CD4-positive, alpha-beta T cell treated with Interleukin-1 beta for 1 hour (primary cell): ENCODE measurements at places on chromosomes 7 and 10.

DNA sequence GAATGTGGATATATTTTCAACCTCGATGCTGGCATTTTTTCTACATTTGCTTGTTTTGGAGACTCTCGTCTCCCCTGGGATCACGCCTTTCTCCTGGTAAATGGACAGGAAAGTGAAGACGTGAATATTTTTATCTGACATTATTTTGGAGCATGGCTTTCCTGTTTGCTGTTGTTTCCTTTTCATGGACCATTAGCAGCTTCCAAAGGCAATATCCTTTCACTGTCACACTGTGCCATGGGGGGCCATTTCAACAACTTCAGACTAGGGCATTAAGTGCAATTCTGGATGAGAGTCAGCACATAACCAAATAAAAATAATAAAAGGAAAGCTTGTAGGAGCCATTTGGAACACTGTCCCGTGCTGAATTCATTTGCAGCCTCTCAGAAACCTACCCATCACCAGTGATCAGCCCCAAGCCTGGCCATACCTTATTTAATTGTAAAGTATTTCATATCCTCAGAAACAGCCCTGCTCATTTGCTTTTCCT, 75.9 kb upstream of the NEUROD6 start:
- DNase-seq, result no peak

DNA sequence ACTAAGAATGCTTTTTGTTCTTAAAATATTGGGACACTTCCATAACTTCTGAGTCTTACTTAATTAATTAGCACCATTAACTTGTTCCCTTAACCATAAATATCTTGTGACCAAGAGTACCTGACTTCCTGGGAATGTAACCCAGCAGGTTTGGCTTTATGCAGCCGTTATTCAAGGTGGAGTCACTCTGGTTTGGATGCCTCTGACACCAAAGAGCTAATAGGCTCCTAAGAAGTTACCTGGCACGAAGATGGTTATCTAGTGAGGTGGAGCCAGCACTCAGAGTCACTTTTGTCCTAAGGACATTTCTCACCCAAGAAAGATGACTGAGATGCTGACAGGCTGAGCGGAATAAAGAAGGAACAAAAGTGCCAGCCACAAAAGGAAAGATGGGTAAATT, 172.3 kb downstream of the C1GALT1 start:
- DNase-seq, result no peak

- DNase-seq, result peak; percentile 82
Measured at GRCh38 chr10:103584216-103585010, 90.9 kb downstream of the NEURL1 start.

- peak; percentile 50 for DNase-seq
Measured at GRCh38 chr10:9331583-9332008, 1277.1 kb downstream of the GATA3 start.

DNA sequence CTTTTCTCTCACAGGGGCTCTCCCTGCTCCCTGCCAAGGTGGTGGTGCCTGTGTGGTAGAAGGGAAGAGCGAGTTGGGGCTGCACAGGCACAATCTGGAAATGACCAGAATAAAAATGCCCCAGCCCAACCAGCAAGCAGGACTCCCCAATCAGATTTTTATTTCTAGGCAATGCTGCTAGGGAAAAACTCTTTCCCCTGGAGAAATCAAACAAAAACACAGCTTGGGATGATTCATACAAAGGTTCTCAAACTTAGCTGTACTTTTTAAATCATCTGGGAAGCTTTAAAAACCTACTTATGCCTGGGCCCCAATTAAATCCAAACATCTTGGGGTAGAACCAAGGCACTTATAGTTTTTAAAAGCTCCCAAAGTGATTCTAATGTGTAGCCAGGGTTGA, 243.2 kb downstream of the HTR7 start:
- DNase-seq, result no peak

DNA sequence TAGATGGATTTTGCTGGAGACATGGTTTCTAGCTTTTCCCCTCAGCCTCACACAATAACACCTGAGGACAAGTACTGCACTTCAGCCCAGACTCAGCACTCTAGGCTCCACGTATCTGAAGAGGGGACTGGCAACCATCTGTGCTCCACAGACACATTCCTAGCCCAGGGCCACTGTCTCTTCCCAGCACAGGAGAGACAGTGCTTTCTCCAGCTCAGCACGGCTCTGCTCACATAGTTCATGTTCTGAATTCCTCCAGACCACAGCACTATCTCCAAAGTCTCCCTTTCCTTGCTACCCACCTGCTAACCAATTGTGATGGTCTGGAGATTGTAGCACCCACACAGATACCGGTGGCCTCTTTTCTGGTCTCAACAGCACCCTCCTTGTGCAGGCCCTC, 114.5 kb downstream of the HTR7 start:
- no peak for DNase-seq

GRCh38 chr7:27212497-27213432, 12.9 kb upstream of the HOXA13 start:
- DNase-seq, result no peak

GRCh38 chr10:30784897-30785605, 155.5 kb upstream of the LYZL2 start:
- DNase-seq, result peak; percentile 19

- DNase-seq, result no peak
Measured at GRCh38 chr7:57868771-57869483, 418.9 kb downstream of the ZNF716 start.

- DNase-seq, result no peak
Measured at GRCh38 chr7:37480041-37481031, 31.7 kb upstream of the ELMO1 start.

GRCh38 chr7:154927624-154928125, 75.2 kb downstream of the PAXIP1 start:
- DNase-seq, result peak; percentile 82

DNA sequence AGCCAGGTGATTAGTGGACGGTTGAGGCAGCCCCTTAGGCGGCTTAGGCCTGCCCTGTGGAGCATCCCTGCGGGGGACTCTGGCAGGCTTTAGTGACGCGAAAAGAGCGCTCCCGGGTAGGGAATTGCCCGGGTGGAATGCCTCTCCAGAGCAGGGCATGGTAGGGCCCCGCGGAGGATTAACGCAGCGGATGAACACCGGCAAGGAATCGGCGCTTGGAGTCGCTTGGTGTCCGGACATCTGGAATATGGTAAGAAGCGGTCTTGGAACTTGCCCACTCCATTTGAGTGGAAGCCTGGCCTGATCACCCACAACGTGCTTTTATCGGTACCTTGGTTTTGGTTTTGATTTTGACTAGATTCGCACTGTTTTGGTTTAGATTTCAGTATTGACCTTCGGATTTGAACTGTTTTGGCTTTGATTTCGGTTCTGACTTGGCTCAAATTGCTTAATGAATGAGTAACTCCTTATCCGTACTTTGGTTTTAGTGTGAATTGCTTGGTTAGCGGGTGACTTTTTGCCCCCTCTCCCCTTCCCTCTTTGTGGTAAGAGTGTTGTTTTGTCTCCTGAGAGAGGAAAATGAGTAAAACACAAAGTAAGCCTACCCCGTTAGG, 24.2 kb upstream of the CHST3 start:
- no peak for DNase-seq
